ENCODE measurements at places on chromosomes 1 and 21.
A peak's percentile ranks its signal among the peaks of the same experiment; 100 is the strongest.

- no peak for DNase-seq
Observed at GRCh38 chr1:240652549-240652948, 40.6 kb upstream of the GREM2 start.

DNA sequence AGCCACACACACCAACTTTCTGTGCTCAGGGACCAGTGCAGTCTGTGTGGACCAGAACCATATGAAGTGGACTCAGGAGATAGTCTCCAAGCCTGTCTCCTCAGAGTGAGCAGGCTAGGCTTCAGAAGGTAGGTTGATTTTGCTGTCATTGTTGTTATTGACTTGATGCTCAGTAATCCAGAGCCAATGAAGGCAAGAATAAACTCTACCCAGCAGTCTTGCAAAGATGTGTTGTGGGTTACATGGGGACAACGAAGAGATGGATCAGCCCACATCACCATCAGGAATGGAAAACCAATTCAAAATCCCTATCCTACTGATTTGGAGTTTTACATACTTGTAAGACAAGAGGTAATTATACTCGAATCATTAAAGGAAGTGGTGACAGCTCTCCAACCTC lies 37.4 kb downstream of the PHC2 start:
- no peak for DNase-seq

DNA sequence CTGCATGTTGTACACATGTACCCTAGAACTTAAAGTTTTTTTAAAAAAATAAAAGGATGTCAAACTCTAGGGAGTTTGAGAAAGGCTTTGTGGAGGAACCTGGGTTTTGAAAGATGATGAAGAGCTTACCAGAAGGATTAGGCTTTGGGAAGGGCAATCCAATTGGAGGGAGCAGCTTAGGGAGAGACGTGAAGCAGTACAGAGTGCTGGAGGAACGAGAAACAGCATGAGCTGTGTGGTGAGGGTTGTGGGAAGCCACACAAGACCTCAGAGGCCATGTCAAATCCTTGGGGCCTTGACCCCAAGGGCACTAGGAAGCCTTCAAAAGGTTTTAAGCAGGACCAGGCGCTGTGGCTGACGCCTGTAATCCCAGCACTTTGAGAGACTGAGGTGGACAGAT lies 8.4 kb upstream of the KPNA6 start:
- DNase-seq: no peak

GRCh38 chr1:33060579-33061083 lies 20.3 kb upstream of the AZIN2 start:
- peak; percentile 98 for DNase-seq

- DNase-seq: no peak
Observed at GRCh38 chr1:1432274-1432950, 3.1 kb upstream of the VWA1 start.

- DNase-seq: no peak
Observed at GRCh38 chr21:45529785-45530422, 12.3 kb downstream of the SLC19A1 start.

GRCh38 chr21:45473496-45474322 lies 68.5 kb downstream of the SLC19A1 start:
- DNase-seq: no peak

- no peak for DNase-seq
Observed at GRCh38 chr1:201215531-201216357, 25.1 kb downstream of the IGFN1 start.

DNA sequence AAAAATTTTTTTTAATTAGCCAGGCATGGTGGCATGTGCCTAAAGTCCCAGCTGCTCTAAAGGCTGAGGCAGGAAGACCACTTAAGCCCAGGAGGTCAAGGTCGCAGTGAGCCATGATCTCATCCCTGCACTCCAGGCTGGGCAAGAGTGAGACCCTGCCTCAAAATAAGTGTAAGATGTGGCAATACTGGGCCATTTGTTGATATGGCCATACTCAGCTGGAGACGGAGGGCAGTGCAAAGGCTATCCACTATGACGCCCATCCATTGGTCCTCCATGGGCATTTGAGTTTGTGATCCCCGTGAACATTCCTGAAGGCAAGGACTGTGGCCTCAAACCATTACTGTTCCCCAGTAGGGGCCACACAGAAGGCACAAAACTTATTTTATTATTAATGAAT lies 1.5 kb downstream of the CASP9 start:
- no peak for DNase-seq

- DNase-seq: no peak
Observed at GRCh38 chr1:71462247-71462646, 381.4 kb upstream of the ZRANB2 start.

DNA sequence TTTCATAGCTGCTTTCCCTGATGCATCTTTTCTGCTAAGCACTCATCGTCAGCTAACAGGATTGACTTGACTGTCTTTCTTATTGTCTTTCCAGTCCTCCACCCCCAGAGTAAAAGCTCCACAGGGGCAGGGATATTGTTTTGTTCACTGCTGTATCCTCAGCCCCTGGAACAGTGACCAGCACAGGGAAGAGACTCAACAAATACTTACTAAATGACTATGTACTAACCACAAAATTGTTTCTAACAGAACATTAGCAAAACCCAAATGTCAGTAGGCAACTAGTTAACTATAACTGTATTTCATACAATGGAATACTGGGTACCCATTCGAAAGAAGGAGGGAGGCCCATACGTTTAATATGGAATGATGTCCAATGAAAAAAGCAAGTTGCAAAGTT lies 53.0 kb downstream of the BCAR3 start:
- peak; percentile 50 for DNase-seq

DNA sequence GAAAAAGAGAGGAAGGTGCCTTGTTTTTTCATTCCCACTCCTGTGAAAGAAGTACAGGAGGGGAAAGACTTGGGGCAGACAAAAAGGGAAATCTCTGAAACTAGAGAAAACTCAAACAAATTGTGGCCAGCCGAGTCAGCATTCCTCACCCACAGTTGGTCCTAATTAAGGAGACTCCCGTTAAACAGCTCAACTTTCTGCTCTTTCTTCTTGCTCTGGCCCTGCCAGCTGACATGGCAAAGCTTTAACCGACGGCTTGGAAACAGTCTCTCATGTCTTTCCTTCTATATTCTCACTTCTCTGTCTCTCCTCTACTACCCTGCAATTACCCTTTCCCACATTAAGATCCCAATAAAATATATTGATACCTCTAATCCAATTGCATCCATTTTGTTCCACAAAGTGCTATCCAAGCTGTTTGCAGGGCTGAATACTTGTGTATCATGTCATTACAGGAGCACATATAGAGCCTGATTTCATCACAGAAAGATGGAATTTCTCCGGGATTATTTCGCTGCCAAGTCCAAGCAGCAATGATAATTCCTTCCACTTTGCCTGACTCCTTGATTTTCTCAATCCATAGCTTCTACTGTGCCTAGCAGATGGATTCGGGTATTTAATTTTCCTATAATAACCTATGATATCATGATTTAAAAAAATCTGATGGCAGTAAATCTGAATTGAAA lies 65.4 kb upstream of the IPO9 start:
- DNase-seq: no peak

GRCh38 chr1:27361553-27361952 lies 5.2 kb downstream of the MAP3K6 start:
- no peak for DNase-seq

GRCh38 chr21:40936771-40937261 lies 89.9 kb upstream of the DSCAM start:
- no peak for DNase-seq

- no peak for DNase-seq
Observed at GRCh38 chr1:231507476-231508355, 20.8 kb upstream of the TSNAX start.

DNA sequence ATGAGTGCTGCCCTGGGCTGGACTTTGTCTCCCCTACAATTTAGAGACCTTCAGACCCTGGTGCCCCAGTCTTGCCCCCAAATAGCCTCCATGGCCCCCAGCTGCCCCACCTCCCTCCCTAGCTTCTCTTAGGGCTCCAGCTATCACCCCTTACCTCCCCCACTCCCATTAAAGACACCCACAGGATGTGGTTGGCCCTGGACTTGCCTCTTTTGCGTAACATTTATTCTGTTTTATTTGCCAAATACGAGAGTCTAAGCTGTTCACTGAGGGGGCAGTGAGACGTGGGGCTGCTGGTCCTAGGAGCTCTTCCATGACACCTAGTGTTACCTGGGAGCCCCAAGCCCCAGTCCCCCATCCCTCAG lies 4.5 kb downstream of the ZC3H12A start:
- peak; percentile 45 for DNase-seq

- no peak for DNase-seq
Observed at GRCh38 chr1:78645723-78646122, 3.9 kb upstream of the IFI44 start.

DNA sequence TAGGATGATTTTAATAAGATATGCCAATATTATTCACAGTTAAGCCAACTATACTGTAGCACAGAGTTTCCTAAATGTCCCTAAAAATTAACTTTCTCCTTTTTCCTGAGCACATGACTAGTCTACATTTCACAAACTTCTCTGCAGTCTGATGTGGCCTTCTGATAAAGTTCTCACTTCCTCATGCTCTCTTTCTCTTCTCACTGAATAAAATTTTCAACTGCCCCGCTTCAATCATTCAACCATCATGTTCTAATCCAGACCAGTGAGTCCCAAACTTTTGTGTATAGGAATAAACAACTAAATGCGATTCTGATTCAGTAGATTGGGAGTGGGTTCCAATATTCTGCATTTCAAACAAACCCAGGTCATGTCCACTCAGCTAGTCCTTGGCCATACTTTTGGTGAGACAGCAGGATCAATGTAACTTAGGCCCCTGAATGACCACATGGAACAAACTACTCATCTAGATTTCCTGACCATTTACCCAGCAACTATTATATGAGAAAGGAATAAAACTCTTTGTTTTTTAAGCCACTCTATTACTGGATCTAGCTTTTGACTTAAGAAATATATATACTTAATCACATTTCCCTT lies 20.1 kb downstream of the TUT4 start:
- DNase-seq: no peak

DNA sequence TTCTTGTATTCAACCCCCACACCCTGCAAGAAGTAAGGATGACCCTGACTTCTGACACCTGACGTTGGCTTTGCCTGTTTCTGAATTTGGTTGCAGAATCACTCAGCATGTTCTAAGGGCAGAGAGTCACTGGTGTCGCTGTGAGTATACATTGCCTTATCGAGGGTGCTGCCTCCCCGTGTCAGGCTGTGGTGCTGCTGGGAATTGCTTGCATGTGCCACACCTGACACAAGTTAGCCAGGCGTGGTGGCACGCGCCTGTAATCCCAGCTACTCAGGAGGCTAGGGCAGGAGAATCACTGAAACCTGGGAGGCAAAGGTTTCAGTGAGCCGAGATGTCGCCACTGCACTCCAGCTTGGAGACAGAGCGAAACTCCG lies 45.9 kb downstream of the WDR4 start:
- DNase-seq: no peak

DNA sequence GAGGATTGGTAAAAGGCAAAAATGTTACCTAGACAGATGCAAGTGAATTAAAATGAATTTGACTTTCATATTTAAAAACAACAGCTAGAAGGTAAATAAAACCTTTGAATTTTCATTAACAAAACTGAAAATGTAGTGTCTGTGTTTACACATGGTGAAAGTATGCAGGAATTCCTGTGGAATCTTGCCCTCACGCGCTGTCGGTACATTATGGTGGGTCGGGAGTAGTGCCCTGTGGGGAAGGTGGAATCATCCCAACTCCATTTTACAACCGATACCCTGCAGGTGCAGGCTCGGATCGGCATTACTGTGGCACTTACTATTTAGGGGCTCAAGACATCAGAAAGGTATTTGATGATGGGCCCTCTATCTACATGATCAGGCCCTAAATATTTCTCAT lies 197.2 kb upstream of the MAP1LC3C start:
- no peak for DNase-seq

DNA sequence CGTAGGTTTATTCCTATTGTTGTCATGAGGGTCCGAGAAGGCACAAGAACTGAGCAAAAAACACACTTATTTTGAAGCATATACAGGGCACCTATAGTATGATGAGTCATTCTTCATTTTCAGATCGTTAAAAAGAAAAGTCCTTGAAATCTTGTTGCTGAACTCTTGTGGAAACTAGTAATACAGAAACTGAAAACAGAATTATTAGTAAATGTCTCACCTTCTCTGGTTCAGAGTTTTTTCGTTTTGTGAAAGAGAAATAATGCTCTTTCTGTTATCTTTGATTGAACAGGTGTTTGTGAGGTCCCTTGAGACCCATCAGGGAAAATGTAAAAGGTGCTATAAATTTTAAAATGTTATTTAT lies 102.0 kb upstream of the COA6 start:
- DNase-seq: no peak

DNA sequence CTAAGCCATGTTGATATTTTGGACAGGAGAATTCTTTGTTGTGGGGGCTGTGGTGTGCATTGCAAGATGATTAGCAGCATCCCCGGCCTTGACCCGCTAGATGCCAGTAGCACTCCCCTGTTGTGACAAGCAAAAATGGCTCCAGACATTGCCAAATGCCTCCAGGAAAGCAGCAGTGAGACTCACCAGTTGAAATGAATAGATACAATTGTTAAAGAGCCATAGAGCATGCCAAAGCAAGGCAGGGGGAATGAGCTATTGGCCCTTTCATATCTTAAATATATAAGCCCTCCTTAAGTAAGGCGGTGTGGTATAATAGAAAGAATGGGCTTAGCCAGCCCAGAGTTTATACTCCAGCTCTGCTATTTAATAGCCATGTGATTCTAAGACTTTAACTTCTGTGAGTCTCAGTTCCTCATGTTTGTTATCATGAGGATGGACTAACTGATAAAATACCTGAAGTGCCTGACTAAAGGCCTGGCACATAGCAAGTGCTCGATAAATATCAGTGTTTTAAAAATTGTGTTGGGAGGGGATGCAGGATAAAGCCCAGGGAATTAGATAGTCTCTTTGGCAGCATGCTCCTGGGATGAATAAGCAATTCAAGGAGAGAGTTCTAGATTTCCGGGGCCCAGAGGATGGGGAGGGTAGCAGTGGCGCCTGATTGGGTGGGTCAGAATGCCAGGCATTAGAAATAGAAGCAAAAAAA lies 21.1 kb upstream of the RGS4 start:
- no peak for DNase-seq

DNA sequence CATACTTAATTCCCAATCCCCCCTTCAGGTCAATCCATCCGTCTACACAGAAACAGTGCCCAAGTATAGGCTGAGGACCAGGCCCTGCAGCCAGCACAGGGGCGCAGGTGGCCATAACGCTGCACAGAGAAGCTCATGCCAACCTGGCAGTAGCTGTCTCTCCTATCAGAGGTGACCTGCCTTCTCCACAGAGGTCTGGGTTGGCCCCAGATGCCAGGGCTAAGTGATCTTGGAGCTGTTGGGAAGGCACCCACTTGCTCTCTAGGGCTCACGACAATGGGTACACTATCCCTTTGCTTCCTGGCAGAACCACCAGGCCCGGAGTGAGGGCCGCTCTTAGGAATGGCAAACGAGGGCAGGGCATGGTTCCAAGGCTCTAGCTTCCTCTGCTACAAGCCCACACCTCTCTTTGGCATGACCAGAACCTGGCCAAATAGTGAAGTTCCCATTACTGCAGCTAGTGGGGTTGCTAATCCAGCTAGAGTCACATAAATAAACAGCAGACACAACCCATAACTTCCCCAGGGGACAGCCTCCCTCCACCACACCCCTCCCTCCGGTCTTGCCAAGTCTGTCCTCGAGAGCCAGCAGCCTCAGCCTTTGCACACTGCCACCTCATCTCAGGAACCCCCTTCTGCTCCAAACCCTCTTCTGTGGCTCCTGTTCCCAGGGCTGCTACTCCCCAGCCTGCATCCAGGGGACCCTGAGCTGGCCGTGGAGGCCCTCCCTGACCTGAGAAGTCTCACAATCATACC lies 113.0 kb downstream of the GLIS1 start:
- DNase-seq: no peak

- DNase-seq: peak; percentile 82
Observed at GRCh38 chr1:180117764-180118116, 36.9 kb upstream of the QSOX1 start.

- DNase-seq: no peak
Observed at GRCh38 chr1:198160222-198160621, 3.4 kb downstream of the NEK7 start.

All from astrocyte (in vitro differentiated cells and primary cell).